Activated gamma-delta T cell treated with anti-CD3 and anti-CD28 coated beads, Interleukin-2, amount 50 U/mL, for 16 hours (primary cell): ENCODE measurements at places on chromosomes 3 and 15.

- no peak for DNase-seq
Measured at GRCh38 chr3:132009241-132009640, 25.6 kb downstream of the CPNE4 start.

DNA sequence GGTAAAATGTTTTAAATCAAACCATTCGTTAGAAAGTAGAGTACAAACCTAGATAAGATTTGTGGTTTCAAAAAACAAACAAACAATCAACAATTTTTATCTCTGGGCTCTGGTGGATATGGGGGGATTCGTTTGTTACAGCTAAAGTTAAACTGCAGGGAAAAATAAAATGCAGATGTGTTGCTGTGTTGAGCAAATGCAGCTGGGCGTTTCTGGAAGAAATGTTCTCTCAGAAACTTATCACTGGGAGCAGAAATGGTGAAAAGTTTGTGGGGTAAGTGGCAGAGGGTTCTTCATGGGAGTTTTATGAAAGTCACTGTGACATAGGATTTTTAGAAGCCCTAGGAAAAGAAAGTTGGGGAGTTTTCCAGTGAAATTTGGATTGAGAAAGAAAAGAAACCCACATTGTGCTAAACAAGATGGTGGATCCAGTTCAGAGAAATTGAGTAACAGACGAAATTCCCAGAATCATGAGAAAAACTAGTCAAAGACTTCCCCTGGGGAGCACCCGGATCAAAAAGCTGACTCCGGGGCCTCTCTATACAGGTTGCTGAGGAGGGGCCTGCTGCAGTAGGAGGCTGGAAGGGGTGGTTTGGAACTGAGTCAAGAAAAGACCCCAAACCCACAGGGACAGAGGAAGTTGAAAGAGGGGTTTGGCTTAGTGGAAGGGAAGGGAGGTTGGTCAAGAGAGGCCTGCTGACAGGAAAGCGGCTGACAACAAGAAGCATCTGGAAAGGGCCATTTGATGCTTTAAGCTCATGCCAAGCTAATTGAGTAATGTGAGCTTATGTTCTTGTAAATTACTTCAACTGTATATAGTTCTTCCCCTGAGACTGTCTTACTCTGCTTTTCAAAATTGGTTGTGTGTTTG is 108.7 kb downstream of the RARB start:
- no peak for DNase-seq

- no peak for DNase-seq
Measured at GRCh38 chr3:55626279-55626665, 139.2 kb upstream of the WNT5A start.

- no peak for DNase-seq
Measured at GRCh38 chr3:40302784-40303183, 6.7 kb upstream of the EIF1B start.

- no peak for DNase-seq
Measured at GRCh38 chr15:40037721-40038120, 1.3 kb downstream of the SRP14 start.

DNA sequence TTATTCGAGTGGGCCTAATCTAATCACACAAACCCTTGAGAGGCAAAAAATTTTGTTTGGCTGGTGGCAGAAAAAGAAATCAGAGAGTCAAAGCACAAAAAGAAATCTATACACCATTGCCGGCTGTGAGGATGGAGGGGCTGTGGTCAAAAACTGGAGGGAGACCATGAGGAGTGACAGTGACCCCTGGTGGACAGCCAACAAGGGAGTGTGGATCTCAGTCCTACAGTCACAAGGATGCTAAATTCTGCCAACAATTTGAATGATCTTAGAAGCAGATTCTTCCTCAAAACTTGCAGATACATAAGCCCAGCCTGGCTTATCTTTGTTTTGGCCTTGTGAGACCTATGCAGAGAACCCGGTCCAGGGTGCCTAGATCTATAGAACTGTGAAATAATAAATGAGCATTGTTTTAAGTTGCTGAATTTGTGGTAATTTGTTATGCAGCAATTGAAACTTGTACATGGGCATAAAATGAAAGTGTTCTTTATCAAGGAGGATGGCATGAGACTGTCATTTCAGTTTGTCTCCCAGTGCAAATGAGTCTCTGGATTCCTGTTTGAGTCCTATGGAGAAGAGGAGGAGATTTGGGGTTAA is 103.0 kb upstream of the ARHGEF26 start:
- DNase-seq = no peak

- no peak for DNase-seq
Measured at GRCh38 chr3:144948711-144949110, 977.1 kb downstream of the DIPK2A start.

DNA sequence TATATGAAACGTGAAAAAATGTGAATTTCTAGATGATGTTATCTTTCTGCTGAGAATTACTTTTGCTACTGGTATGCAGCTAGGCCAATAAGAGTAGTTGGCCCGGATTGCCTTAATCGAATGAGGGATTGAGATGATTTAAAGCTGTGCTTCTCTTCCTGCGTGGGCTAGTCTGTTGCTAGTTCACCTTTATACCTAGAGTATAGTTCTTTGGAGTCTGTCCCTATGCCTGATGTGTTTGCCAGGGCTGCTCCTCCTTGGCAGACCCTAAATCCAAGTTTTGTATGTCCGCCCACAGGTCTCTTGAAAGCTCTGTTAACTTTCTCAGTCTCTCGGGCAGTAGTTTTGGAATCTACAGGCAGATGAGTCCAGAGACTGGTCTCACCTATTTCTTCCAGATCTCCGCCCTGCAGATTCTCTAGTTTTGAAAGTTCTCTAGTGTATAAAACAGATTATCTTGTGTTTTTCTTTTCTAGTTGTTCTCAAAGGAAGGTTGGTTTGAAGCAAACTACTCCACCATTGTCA is 64.9 kb downstream of the MEF2A start:
- no peak for DNase-seq

GRCh38 chr3:186427627-186428281 is 65.7 kb upstream of the DGKG start:
- DNase-seq = no peak

DNA sequence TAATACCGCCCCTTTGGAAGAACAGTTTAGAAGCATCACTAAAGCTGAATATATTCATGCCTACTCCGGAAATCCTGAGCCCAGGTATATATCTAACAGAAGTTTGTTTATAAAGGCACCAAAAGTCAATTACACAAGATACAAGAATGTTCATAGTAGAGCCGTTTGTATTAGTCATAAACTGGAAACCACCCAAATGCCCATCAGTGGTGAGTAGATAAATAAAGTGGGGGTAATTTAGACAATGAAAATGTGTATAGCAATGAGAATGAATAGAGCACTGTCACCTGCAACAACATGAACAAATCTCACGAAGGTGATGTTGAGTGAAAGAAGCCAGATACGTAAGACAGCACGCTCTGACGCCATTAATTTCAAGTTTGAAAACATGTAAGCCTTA is 68.3 kb upstream of the GLCE start:
- DNase-seq = no peak

GRCh38 chr3:79005084-79005483 is 762.7 kb downstream of the ROBO1 start:
- DNase-seq = no peak

- no peak for DNase-seq
Measured at GRCh38 chr3:11059090-11059798, 66.7 kb downstream of the SLC6A1 start.

DNA sequence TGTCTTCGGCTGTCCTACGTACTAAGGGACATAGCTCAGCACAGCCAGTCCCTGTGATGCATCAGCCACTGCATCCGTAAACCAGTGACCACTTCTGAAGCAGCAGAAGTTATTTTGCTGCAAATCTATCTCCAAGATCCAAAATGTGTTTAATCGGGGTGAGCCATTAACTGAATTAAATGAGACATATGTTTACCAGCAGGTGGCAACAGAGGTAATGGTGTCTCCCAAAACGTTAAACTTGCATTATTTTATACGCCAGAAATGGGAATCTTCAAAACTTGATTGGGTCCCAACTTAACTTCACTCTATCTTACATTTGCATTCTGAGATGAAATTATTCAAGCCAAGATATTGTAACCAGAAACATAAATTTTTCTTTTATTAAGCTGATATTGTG is 75.3 kb upstream of the BOC start:
- DNase-seq = no peak

DNA sequence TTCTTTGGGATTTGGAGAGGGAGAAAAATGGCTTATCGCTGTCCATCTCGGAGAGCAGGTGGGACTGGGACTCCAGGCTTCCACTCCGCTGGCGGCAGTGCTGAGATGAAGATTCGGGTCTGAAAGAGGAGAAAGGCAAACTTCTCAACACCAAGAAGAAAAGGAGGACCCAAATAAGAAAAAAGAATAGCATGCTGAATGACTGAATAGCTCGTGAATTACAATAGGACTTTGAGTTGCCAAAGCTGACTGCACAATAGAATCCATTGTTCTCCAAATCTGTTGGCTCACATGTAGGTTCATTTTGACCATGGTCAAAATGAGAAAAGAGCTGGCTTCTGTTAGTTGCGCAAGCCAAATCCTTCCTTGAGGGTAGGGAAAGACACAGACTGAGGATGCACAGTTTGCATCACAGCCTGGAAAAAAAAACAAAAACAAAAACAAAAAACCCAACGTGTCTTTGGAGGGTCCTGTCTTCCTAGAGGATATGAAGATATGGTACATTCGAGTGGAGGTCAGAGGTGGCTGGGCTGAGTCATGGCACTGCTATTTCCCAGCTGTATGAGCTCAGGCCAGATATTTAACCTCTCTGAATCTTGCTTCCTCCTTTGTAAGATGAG is 59.3 kb upstream of the LMOD3 start:
- DNase-seq = no peak

- DNase-seq = no peak
Measured at GRCh38 chr3:157373783-157374182, 62.9 kb upstream of the PTX3 start.

DNA sequence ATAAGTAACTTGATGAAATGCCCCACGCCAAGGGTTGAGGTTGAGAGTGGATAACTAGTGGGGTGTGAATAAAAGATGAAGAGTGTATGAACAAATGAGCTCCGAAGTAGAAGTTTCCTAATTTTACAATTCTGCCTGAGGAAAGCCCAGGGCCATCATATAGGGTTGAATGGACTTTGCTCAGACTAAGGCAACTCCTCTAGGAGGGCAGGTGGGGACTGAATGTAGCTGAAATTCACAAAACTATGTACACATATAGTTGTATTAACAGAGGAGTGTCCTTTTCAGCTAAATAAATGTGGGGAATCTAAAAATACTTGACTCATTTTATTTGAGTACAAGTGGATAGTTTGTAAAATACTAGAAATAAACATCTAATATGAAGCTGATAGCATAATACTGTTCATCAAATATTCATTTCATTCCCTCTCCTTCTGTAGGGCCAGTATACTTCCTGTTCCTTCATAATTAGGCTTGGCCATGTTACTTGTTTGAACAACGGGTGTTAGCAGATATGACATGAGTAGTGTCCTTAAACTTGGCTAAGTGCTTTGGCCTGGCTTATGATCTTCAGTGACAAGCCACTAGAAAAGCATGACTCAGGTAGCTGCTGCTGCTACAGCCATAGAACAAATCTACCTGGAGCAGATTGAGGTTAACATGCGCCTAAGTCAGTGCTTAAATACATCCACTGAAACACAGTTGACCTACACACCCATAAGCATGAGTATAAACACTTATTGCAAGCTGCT is 26.5 kb downstream of the PLSCR1 start:
- DNase-seq = no peak

GRCh38 chr3:42369304-42369703 is 41.1 kb downstream of the LYZL4 start:
- no peak for DNase-seq

DNA sequence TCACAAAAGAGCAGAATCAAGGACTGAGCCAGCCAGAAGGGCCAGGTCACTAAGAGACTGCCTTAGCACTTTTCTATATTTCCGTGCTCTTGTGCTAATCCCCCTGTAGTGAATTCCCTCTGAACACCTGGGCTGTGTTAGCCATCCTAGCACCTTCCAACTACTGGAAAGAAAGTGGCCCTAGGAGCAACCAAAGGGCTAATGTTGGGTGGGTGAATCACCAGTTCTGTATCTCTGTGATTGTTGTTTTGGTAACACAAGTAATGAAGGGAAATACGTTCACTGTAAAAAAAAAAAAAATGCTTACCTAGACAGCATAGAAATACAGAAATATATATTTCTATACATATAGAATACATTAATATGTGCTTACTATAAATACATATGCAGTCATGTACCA is 43.9 kb downstream of the PXYLP1 start:
- no peak for DNase-seq

- DNase-seq = no peak
Measured at GRCh38 chr3:138078901-138079344, 36.5 kb downstream of the DZIP1L start.

GRCh38 chr3:10315101-10315500 is 5.8 kb downstream of the SEC13 start:
- no peak for DNase-seq

- no peak for DNase-seq
Measured at GRCh38 chr15:25852027-25852426, 11.1 kb downstream of the ATP10A start.

DNA sequence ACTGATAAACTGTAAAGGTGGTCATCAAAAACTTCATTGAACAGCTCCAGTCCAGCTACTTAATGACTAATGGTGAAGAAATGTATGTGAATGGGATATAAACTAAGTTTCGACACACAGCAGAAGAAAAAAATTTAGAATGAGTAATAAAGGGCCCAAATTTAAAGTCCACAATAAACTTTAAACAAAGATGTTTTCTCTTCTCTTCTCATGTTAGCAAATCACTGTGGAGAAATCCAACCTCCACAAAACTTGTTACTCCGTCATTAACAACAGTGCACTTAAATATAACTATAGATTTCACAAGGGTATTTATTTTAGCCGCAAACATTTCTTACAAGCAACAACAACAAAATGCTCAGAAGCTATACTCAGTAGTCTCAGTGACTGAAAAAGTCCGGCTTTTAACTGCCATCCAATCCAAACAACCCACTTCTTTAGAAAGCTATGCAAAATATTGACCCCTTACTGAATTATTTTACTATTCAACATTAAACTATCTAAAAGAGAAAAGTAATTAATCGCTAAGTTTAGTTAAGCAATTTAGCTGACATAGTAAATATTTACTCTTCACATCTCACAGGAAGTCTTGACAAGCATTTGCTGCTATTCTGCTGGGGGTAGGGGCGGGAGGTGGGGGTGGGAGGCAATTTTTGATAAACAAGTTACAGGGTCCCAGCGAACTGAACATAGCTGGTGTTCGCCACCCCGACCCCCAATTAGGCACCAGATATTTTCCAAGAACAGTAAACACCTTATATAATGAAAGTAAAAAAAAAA is 2.4 kb downstream of the IGF2BP2 start:
- DNase-seq = no peak

- no peak for DNase-seq
Measured at GRCh38 chr3:125134952-125135351, 77.6 kb downstream of the SLC12A8 start.

- DNase-seq = no peak
Measured at GRCh38 chr3:7621046-7621630, 760.2 kb downstream of the GRM7 start.

GRCh38 chr3:52253314-52254304 is 8.1 kb downstream of the PPM1M start:
- peak; percentile 83 for DNase-seq

DNA sequence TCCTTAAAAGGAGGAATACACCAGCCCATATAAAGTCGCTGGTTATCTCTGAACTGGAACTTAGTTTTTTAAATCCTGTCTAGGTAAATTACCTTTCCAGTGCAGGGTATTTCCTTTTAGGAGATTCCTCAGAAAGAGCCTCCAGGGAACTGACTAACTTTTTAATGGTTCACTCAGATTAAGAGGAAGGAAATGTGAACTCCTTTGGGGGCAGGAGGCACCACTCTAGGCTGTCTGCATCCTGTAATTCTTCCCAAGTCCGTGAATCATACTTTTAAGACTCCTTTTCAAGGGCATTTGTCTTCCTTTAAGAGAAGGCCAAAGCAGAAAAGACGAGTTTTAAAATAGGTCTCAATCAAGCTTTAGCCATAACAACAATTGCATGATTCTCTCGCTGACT is 871.2 kb upstream of the NR2F2 start:
- no peak for DNase-seq
